ENCODE measurements at places on chromosomes 5 and 9. TPM values are rescaled to one million over a fixed set of nuclear protein-coding genes. Genes with fewer than 3 reads are reported as not detected.

CCDC152 gene
- total RNA-seq: 9.0 TPM

CDC25C gene
- 2.4 TPM for total RNA-seq

HTR4 gene
- total RNA-seq: 1.2 TPM

PFN3 gene
- 0.82 TPM for total RNA-seq

PRLR gene
- total RNA-seq: 1.2 TPM

AGPAT2 gene
- total RNA-seq: 1.2 TPM

FBN2 gene
- total RNA-seq: 7.7 TPM

FRMPD1 gene
- total RNA-seq: 0.41 TPM
